ENCODE measurements at places on chromosomes 7 and 10.
A peak's percentile ranks its signal among the peaks of the same experiment; 100 is the strongest.

- no peak for DNase-seq
Observed at GRCh38 chr10:78581133-78581694, 487.6 kb upstream of the ZMIZ1 start.

GRCh38 chr7:16918288-16918895 is 36.6 kb upstream of the AGR3 start:
- DNase-seq, result peak; percentile 28

GRCh38 chr7:6430271-6430940 is 17.3 kb downstream of the DAGLB start:
- DNase-seq, result peak; percentile 32

DNA sequence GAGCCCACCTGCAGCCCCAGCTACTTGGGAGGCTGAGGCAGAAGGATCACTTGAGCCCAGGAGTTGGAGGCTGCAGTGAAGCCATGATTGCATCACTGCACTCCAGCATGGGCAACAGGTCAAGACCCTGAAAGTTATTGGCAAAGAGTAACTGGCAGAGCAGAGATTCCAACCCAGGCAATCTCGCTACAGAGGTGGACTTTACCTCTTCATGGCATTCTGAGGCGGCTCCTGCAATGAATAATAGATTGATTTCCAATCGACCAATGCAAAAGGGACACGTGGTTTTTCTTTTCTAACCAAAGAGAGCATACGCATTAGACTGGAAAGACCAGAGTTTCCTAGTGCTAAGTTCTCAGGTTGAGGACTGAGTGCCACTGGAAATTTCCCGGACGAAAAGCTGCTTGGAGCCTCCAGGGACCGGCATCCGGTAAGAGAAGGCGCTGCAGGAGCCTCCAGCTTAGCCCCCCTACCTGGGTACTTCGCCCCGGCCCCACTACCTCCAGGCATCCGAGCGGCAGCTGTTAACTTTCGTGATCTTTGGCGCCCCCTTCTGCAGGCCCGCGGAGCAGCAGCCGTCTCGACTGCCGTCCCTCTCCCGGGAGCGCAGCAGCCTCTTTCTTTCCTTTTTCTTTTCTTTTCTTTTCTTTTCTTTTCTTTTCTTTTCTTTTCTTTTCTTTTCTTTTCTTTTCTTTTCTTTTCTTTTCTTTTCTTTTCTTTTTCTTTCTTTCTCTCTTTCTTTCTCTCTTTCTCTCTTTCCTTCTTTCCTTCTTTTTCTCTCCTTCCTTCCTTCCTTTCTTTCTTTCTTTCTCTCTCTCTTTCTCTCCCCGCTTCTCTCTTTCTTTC is 4.1 kb downstream of the MBLAC1 start:
- DNase-seq, result no peak

- DNase-seq, result no peak
Observed at GRCh38 chr10:122515022-122515424, 45.5 kb upstream of the DMBT1 start.

DNA sequence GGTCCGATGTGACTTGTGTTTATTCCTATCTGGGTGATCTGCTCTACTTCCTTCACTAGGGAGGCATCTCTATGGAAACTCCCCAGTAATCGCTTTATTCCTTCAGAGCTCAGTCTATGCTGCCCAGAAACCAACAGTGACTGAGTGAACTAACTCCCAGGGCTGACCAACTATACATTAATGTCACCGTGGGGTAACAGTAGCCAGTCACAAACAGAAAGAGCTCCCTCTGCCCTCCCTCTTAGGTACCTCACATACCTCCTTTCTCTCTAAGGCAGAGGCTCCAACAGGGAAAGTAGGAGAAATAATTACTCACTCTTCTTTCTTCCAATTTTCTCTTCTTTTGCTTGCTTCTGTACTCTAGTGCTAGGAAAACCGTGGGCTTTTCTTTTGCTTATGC is 855.0 kb downstream of the REEP3 start:
- no peak for DNase-seq

GRCh38 chr10:79407811-79408795 is 37.3 kb downstream of the ZCCHC24 start:
- no peak for DNase-seq

- no peak for DNase-seq
Observed at GRCh38 chr7:151735186-151735850, 141.6 kb downstream of the PRKAG2 start.

DNA sequence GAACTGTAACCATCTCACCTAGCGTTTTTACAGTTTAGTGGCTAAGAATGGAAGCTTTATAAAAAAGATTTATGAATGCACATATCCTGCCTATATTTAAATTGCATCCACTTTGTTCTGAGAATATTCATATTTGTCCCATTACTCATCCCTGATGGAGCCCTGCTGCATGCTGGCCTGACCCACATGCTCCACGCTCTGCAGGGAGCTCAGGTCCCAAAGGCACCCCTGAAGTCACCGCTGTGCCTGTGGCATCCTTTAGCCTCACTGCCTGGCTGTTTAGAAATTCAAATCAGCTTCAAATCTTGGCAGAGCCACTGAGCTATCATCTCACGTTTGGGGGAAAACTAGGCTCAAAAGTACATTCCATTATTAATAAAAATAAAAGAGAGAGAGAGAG is 24.4 kb downstream of the C10orf90 start:
- no peak for DNase-seq

DNA sequence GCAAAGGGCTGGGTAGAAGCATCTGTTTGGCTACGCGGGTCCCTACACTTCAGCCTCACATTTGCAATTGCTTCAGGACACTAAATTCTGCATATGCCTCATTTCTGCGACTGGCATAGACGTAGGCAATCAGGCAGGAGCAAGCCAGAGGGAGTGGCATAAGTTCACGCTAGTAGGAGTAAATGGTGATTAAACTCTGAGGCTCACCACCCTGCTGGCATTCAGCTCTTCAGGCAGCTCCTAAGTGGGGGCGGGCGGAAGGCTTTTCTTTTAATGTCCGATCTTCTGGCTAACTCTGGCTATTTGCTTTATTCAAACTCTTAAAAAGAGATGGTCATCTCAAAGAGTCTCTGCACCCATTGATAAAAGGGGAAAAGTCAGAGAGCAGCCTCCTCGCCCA is 45.3 kb downstream of the RGS10 start:
- DNase-seq, result no peak

DNA sequence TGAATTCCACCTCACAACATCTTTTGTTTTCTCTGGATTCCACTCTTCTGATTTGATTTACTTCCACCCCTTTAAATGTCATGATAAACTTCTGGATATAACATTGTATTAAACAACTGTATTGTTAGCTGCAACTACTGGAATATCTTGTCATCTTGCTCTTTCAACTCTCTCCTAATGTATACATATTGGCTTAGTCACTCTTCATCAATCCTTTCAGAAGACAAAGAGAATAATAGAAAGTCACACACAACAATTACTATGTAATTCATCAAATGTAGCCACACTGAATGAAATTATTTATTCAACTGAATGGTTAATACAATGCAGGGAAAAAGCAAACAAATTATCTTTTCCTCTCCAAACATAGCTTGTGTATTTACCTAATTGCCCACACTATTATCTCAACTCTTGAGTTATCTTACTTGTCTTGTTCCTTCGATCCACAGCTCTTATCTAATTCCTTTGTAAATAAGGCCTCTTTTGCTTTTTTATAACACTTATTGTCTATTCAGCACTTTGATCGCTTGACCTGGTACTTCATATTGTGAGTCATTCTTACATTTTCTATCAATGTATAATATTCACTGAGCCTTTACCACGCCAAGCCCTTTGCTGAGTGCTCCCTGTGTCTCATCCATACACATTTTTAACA is 16.7 kb downstream of the SEMA3A start:
- DNase-seq, result no peak

DNA sequence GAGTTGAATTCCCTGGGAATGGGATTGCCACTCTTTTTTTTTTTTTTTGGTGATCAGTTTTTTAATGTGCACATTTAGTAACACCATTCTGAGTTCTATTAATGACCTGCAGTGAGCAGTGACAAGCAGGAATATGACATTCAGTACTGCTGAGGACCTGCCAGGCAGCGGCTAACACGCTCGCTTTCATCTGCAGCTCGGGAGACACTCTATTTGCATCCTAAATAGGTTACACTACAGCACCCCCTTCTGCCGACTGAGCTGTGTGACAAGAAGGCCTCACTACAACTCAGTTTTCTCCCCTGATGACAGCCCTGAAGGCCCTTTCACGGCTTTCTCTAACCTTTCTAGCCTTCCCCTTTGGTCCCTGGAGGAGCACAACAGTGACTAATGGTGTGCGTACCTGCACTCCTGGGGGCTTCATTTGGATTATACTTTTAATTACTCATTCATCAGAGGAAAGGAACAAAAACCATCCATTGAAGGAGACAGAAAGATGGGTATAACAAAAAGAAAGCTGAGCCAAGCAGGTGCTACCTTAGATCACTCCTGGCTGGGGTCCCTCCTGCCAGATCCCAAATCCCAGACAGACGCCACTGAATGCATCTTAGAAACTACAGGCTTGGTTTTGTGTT is 872.4 kb downstream of the LRMDA start:
- DNase-seq, result peak; percentile 24

GRCh38 chr10:29434111-29434510 is 145.2 kb downstream of the LYZL1 start:
- DNase-seq, result no peak

- no peak for DNase-seq
Observed at GRCh38 chr7:148852272-148852671, 31.8 kb downstream of the EZH2 start.

GRCh38 chr10:25982107-25982506 is 48.1 kb downstream of the MYO3A start:
- DNase-seq, result no peak

DNA sequence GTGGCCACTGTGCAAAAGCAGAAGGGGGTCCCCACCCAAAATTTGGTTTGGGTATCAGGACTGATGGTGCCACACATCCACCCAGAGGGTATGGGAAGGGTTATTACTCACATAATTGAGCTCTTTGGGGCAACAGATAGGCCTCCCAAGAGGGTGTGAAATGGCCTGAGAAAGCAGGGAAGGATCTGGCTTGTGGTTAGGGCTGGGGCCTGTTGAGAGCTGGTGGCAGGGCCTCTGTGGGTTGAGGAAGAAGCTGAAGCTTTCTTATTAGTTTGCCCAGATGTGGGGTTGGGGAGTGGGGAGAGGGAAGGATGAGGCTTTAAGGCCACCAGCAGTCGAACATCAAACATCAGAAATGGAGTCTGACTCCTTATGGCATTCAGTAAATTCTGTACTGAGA is 18.3 kb upstream of the MKI67 start:
- no peak for DNase-seq

DNA sequence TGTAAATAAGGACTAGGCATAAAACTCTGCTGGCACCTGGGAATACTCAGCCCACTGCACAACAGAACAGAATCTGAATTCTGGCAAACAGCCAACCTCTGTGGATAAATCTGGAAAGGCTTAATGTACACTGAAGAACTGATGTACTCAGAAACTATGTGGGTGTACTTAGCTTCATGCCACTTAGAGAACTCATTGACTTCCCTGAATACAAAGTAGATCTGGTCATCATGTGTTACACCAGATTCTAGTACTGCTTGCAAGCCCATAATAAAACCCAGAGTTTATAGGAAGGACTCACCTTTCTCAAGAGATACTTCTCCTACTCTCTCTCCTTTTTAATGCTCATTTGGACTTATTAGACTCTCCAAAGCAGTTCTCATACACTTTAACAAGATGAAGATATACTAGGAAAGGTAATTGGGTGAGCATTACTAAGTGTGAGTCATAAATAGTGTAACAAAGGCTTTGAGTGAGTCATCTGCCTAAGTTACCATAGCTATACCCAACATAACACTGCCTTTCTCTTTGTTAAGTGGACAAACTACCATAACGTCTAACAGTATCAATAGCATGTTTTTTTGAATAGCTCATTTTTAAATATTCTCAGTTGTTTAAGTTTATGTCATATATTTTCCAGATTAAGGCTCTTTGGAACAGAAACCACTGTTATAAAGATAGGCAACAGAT is 309.1 kb downstream of the MDFIC start:
- peak; percentile 54 for DNase-seq

- DNase-seq, result no peak
Observed at GRCh38 chr10:89668386-89669071, 23.5 kb upstream of the PANK1 start.

GRCh38 chr7:111801277-111801676 is 239.0 kb upstream of the IMMP2L start:
- DNase-seq, result no peak

DNA sequence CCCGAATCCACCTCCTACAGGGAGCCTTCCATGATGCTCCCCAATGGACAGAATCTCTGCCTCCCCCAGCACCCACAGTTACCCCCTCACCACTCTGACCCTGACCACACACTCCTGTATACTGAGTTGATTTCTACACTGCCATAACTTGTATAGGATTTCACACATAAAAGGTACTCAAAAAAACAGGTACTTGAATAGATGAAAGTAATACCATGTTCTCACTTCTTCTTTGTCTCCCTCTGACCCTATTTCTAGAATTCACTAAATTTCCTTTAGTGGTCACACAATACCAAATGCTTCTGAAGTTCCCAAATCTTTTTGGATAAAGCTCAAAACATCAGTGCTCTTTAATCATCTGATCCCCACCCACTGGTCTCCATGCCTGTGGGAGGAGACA is 45.4 kb downstream of the HSPA12A start:
- DNase-seq, result no peak

DNA sequence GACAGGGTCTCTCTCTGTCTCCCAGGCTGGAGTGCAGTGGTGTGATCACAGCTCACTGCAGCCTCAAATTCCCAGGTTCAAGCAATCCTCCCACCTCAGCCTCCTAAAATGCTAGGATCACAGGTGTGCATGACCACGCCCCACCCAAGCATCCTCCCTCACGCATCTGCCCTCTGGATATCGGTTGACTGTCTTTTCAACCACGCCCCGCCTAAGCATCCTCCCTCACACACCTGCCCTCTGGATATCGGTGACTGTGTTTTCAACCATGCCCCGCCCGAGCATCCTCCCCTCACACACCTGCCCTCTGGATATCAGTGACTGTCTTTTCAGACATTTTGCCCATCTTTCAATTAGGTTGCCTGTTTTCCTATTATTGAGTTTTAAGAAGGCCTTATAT is 140.5 kb downstream of the MAD1L1 start:
- no peak for DNase-seq

- peak; percentile 54 for DNase-seq
Observed at GRCh38 chr7:25069900-25070443, 55.1 kb downstream of the CYCS start.

DNA sequence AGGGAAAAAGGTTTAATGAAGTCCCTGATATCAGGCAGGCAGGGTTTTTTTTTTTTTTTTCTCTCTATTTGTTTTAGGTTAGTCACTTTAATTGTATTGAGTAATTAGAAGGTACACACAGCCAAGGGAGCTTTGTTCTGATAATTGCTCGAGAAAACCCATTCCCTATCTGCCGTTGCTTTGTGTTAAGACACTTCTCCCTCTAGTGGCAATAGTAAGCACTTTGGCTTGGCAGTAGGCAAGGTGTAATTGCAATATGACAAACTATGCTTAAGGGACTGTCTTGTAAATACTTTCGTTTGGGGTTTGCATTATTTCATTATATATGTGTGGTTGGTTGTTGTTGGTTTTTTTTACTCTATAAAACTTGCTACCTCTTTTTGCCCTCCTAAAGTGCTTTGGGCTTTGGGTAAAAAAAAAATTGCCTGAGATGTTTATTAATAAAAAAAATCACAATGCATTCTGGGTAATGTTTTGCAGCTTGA is 113.4 kb downstream of the BTRC start:
- DNase-seq, result peak; percentile 53

GRCh38 chr10:89207181-89207800 is at the start of gene CH25H:
Gene CH25H (minus strand): TSS chr10:89207317. CDS start chr10:89207292, 25 bp downstream.
- peak; percentile 66 for DNase-seq

Measured in foreskin melanocyte (primary cell).